ENCODE measurements at places on chromosomes 13 and 19. TPM values are rescaled to one million over a fixed set of nuclear protein-coding genes. Genes with fewer than 3 reads are reported as not detected.

Gene ZSCAN5B
- total RNA-seq: not detected

Gene ZNF536
- not detected for total RNA-seq

Gene TTC9B
- total RNA-seq: 0.32 TPM

Gene C19orf33
- 563 TPM for total RNA-seq

Gene COMP
- 0.25 TPM for total RNA-seq

Gene THAP8
- total RNA-seq: 7.2 TPM

Gene UPF3A
- total RNA-seq: 37.0 TPM

Gene IL17D
- 1.3 TPM for total RNA-seq

Gene FCGBP
- total RNA-seq: 0.96 TPM

Gene PRKD2
- total RNA-seq: 31.6 TPM

Gene OR10H5
- total RNA-seq: not detected

Gene CDC42EP5
- not detected for total RNA-seq
